Activated CD8-positive, alpha-beta memory T cell treated with anti-CD3 and anti-CD28 coated beads, Interleukin-2, amount 10 ng/mL, durations not matched to agents 7 days and 5 days (primary cell): ENCODE measurements at places on chromosomes 6 and 20. TPM values are rescaled to one million over a fixed set of nuclear protein-coding genes. Genes with fewer than 3 reads are reported as not detected.

The GJE1 gene
- not detected for total RNA-seq

The FAM83B gene
- total RNA-seq = not detected

The MTO1 gene
- total RNA-seq = 65.8 TPM

The WFDC12 gene
- total RNA-seq = not detected

The EBF4 gene
- 1.3 TPM for total RNA-seq

The SLC17A3 gene
- 0.26 TPM for total RNA-seq

The OCSTAMP gene
- not detected for total RNA-seq

The SLC24A3 gene
- total RNA-seq = not detected

The FOXF2 gene
- not detected for total RNA-seq

The PAK5 gene
- not detected for total RNA-seq

The PLCB4 gene
- total RNA-seq = not detected

The KIF6 gene
- not detected for total RNA-seq

The CD40 gene
- total RNA-seq = 1.3 TPM

GRCh38 chr6:1612974-1613306, 3.2 kb downstream of the FOXC1 start:
- DNase-seq = no peak

DNA sequence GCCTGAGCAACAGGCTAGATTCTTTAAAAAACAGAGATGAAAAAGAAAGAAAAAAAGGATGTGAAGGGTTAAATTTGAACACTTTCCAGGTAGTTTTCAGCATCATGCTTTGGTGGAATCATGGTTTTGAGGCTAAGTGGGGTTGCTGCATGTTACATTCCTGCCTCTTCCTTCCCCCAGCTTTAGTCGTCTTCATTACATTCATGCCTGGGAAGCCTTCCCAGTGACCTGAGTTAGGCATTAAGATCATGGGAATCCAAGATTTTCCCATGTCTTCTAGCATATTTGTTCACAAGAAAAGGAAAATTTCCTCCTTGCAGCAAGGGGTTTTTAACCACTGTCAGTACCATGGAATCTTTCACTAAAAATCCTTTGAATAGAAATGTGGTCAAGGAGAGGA, 12.0 kb downstream of the TPX2 start:
- DNase-seq = no peak

DNA sequence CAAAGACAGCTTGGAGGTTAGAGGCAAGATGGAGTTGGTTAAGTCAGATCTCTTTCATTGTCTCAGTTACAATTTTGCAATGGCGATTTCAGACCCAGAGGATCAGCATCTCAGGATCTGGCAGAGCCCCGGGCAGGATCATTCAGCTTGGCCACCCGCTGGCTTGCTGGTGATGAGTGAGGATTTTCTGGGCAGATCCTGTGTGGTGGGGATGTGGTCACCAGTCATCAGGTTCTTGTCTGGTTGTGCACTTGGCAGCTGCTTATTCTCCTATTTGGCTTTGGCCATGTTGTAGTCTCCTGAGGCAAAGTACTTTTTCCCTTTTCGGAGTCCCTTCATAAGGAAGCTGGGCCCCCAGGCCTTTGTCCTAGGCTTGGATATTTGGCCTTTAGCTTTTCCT, 953.9 kb downstream of the KIF16B start:
- DNase-seq = no peak

GRCh38 chr20:20740541-20740940, 28.1 kb upstream of the RALGAPA2 start:
- no peak for DNase-seq

- DNase-seq = no peak
Measured at GRCh38 chr6:98831959-98832283, 2.5 kb upstream of the POU3F2 start.

GRCh38 chr6:94902974-94903628, 674.2 kb upstream of the MANEA start:
- no peak for DNase-seq

DNA sequence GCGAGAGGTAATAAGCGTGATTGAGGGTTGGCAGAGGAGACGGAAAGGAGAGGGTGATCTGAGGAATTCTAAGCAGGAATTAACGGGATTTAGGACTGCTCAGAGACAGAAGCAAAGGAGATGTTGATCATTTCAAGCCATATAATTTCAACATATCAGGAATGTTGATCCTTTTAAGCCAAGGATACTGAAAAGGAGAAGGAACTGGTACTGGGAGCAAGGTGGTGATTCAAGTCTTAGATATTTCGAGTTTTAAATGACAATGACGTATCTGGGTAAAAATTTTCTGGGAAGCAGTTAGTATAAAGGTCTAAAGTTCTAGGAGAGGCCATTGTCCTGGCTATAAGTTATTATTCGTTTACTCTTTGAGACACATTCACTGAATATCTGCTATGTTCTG, 91.3 kb upstream of the OGFRL1 start:
- DNase-seq = no peak

DNA sequence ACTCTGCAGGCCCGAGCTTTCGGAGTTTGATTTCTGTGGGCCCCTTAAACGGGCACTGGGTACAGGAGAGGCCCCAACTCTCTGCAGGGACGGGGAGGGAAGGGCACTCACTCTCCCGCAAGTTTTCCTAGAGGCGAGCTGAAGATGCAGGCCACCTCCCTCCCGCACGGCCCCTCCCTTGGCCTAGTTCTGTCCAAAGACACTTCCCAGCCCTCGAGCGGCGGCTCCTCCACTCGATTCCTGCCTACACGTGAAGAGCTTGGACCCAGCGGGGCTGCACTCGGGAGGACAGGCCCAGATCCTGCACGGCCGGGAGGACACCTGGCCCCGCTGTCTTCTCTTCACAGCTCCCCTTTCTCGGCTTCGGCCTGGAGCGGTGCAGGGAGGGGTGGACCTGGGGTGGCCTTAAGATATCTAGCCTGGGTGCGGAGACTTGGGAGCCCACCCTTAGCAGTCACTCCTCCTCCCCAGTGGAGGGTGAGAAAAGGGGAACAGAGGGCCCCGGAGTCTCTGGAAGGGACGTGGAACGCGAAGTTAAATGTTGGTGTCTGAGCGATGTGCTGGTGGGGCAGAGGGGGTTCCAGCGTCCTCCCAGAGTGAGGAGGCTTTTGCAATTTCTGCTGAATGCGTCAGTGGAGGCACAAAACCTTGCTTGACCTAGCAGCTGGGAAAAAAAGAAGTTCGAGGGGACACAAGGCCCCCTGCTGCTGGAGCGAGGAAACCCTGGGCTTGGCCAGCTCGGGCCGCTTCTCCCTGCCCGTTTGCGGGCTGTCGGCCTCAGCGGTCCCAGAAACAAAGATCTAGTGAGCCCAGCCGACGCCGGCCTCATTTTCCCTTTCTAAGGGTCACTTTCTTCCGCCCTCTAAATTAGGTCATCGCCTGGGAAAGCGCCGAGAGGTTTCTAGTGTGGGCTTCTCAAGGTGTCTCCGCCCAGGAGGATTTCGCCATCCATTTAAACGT, 4.9 kb downstream of the OLIG3 start:
- no peak for DNase-seq

DNA sequence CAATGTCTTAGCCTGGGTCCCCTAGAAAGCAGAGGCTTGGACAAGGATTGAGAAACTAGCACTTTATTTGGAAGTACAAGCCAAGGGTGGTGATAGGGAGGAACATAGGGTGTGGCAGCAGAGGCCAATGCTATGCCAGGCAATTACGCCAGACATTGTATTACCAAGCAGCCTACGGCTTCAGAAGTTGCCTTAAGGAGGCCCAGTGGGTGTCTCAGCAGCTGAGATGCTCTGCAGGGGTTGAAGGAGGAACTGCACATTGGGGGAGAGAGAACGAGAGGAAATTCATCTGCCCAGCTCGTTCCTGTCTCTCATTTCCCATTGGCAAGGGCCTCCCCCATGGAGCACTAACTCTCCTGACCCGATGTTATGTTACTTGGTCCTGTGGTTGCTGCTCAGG, 859 bp downstream of the C20orf202 start:
- DNase-seq = no peak

GRCh38 chr6:5260111-5260620, 584 bp downstream of the LYRM4 start:
- peak; percentile 80 for DNase-seq

- DNase-seq = peak; percentile 56
Measured at GRCh38 chr20:54063992-54064676, 6.3 kb downstream of the BCAS1 start.

- DNase-seq = peak; percentile 60
Measured at GRCh38 chr6:109441069-109441816, 719 bp downstream of the SMPD2 start.

DNA sequence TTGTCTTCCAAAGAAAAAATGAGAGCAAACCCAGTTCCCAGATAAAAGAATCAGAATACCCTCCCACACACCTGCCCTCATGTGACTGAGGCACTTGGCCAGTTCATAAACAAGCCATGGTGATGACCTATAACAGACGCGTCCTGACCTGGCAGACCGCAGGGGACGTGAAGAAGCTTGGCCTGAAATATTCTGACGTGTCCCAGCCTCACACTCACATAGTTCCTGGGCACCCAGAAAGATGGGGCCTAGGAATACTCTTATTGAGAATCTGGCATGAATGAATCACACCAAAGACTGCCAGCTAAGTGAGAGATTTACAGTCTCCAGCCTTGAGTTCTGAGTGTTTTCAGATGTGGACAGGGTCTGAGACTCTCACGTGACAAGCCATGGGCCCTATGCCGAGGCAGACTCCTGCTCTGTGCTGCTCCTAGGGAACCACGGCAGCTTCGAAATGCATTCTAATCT, 17.2 kb upstream of the MAP3K4 start:
- no peak for DNase-seq

DNA sequence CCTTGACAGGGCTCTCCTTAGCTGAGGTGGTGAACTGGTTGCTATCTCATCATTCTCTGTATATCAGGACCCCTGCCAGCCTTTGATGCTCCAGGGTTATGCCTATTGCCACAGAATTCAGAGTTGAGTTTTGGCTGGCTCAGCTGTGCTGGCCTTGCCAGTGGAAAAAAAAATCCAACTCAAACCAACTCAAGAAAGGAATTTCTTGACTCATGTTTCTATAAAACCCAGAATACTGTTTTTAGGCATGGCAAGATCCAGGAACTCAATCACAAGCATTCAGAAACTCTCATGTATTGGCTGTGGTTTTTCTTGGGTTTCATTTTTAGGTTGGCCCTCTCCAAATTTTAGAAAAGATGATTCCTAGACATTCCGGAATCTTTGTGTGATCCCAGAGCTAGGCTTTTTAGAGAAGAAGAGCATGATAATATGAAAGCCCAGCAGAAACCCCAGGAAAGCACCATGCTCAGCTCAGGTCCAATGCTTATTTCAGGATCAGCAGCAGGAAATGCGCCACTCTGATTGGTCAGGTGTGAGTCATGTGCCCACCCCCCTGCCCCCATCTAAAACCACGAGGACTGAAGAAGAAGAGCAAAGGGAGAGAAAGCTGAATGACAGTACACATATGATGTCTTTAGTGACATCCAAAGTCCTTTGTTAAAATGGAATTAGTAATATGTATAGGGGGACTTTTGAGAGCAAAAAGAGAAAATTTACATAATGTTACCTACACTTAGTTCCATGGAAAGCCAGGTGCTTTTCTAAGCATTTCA, 122.9 kb downstream of the RNF144B start:
- DNase-seq = no peak

GRCh38 chr6:43927532-43928210, 157.7 kb downstream of the VEGFA start:
- no peak for DNase-seq

DNA sequence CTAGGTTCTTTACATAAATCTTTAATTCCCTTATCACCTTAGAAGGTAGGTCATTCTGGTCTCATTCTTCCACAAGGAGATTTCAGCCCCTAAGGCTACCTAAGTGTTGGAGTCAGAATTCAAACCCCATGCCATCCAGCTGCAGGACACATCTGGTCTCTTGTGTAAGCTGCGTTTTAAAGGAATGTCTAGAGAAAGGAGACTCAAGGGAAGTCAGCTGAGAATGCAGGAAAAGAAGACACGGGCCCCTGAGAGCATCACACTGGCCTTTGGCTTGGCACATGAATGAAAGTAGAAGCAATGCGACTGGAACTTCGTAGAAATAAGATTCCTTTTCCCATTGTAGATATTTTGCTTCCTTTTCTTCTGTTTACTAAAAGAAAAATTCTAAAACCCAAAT, 76.7 kb upstream of the SYNJ2 start:
- DNase-seq = no peak

- no peak for DNase-seq
Measured at GRCh38 chr6:31779908-31780307, 2.8 kb upstream of the VWA7 start.

DNA sequence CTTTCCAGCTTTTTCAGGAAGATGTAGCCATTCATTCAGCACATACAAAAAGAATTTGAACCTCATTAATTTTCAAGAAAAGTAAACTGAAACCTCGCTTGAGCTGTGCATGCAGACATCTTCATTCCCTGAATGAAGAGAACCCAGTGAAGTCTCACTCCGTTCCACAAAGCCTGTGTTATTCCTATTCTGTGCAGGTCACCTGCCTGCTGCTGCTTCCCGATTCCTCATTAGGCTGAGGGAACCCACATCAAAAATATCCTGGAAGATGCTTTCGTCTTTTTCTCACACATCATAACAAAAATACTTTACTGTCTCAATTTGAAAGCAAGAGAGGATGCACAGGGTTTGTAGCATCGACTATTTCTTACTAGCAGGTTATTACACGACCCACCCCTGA, 40.1 kb downstream of the TRMT6 start:
- no peak for DNase-seq

DNA sequence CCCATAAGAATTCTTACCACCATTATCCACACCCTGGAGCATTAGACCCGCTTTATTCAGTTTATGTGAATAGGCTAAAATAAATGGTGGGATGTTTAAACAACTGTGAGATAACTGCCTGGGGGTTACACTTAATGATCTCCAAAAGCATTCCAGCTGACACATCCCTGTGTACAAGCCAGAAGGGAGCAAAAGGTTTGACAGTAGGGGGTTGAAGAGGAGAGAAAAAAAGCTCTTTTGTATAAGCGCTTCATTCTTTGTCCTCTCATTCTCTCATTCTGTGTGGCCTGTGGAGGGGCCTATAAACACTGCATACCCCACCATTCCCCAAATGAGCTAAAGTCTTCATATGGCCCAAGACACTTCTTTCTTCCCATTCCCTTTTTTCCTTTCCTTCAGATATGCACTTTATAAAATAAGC, 30.8 kb upstream of the COL21A1 start:
- DNase-seq = no peak

- no peak for DNase-seq
Measured at GRCh38 chr6:14709066-14709670, 536.7 kb upstream of the JARID2 start.

GRCh38 chr20:38962928-38963401, 821 bp downstream of the DHX35 start:
- no peak for DNase-seq

- no peak for DNase-seq
Measured at GRCh38 chr6:132131758-132132157, 180.6 kb upstream of the CCN2 start.

DNA sequence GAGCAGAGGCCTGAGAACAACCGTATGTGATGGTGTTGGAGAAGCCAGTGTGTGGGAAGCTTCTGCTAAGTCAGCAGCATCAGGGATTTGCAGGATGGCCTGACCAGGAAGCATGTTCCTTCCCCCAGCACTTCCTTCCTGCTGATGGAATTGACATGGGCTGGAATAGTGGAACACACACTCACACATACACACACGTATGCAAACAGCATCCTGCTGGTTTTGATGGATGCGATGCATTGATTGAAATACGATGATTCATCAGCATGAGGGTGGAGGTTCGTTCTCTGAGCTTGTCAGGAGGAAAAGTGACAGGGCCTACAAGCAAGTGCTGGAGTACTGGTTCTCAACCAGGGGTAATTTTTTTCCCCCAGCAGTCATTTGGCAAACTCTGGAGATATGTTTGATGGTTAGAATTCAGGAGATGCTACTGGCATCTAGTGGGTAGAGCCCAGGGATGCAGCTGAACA, 229.1 kb downstream of the NFATC2 start:
- no peak for DNase-seq
